NCI-H2081 (cell line): ENCODE measurements at places on chromosomes 16 and 17.

DNA sequence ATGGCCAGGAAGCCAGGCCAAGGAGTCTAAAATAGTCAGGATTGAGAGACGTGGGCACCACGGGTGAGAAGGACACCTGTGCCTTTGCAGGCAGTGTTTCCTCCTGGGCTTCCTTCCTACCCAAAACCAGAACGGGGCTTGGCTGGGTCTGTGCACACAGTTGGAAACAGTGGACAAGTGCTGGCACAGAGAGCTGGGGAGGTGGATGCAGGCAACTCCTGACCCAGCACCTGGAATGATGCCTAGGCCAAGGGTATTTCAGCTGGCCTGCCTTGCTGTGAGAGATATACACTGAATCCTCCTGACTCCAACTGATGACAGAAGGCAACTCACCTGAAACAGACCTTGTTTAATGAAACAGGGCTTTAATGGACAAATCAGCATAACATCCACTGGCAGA is 186.2 kb downstream of the SLC39A11 start:
- no peak for DNase-seq

- peak; percentile 43 for DNase-seq
Measured at GRCh38 chr16:88437367-88437964, 15.6 kb upstream of the ZFPM1 start.

DNA sequence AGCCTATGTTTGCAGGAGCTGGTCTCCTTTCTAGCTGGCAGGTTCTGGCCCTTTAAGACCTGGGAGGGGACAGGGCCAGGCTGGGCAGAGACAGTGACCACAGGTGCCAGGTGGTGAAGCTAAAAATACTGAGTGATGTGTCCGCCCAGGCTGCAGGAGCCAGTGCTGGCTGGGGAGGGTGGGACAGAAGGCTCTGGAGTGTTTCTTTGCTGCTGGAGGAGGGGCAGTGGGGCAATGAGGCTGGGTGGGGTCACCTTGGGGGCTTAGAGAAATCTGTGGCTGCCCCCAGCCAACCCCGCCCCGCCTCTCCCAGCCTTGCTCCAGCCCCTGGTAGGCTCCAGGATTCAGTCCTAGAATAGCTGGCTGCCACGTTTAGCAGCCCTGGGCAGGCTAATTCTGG is 30.4 kb upstream of the SBK1 start:
- DNase-seq = no peak

DNA sequence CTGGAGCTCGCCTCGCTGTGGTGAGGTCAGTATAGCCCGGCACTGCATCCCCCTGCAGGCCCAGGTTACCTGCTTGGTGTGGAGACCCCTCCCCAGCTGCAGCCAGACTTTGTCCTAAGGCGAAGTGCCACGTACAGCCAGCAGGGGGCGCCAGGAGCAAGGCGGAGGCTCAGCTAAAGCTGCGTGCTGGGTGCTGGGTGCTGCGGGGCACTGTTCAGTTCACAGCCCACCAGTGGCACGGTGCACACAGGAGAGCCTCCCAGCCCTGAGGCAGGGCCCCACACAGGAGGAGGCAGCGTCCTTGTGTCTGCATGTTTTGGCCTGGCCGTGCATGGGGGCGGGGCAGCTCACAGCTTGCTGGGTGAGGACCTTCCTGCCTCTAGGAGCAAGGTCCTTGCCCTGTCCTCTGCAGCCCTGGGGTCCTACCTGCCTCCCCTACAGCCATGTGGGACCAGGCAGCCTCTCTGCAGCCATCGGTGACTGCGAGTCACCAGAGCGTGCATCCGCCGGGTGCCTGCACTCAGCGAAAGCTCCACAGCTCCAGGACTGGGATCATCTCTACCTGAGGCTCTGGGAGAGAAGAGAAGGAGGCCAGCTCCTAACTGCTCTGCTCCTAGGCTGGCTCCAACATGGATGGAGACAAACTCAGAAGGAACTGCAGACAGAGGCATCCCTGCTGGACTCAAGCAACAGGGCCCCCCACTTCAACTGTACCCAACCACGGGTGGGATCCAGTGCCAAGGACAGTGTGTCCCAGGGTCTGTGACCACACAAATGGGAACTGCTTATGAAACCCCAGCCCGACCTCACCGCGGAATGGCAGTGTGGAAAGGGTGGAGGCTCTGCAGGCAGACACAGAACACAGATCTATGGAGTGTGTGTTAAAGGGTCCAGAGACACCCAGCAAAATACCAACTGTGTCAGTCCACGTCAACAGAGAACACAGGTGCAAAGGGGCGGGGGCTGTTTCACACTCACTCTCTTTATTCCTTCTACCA is 19.0 kb downstream of the SLC7A5 start:
- DNase-seq = peak; percentile 30

GRCh38 chr17:55210292-55210691 is 54.5 kb upstream of the HLF start:
- peak; percentile 5 for DNase-seq

DNA sequence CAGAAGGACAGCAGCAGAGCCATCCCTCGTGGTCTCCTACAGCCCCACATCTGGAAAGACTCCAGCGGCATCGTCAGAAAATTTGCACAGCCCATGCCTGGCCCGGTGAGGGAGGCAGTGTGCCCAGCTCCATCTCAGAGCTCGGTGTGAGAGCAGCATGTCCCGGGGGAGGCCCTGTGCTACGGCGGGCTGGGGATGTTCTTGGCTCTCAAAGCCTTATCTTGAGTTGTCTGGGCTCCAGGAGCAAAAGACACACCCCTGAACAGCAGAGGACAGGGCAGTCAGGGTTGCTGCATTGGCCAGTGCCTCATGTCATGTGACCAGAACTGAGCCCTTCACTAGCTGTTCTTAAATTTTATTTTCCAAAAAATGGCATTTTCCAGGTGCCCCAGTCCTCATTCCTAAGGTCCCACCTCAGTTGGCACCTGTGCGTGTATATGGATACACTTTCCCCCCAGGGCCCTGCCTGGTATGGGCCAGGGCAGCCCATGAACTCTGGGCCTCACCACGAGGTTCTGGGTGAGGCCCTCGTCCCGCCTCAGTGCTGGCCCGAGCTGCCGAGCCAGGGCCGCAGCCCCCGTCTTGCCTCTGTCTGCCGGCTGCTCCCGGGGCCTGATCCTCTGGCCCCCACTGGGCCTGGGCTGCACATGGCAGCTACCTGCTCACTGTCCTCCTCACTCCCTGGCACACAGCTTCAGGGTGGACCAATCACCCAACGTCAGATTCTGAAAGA is 3.0 kb downstream of the NUDT16L1 start:
- no peak for DNase-seq

DNA sequence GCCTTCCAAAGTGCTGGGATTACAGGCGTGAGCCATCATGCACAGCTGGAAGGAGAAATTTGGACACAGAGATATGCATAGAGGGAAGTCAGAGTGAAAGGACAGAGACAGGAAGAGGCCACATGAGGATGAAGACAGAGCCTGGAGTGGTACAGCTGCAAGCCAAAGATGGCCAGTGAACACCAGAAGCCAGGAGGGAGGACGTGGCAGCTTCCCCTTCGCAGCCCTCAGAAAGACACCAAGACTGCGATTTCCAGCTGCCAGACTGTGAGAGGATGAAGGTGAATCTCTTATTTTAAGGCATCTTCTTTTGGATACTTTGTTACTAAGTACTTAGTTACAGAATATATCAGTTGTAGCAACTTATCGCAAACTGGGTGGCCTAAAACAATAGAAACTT is 60.5 kb upstream of the PLCG2 start:
- no peak for DNase-seq

DNA sequence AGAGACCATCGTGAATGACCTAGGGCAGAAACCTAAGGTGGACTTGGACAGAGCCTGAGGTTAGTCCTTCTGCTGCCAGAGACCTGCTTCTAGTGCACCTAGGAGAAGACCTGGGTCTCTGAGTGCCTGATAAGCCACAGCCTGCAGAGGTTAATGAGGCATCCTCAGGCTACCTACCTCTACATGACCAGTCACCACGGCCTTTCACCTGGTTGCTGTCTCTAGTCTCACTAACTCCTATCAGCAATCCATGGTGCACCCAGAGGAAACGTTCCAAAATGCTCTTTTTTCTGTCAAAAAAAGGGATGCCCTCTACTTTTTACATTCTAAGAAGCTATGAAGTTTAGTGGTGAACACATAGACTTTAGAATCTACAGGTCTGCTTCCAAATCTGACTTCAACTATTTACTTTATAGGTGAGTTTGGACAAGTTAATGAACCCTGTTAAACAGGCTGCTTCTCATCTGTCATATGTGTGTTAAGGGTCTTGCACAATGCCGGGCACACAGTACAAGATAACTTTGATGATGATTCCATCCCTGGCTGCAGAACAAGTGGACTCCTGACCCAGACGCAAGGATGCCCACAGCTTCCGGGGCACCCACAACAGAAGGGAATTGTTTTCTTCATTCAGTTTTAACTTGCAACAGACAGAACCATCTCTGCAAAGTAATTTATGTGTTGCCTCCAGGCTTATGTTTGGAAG is 469.9 kb upstream of the CDH5 start:
- no peak for DNase-seq

- no peak for DNase-seq
Measured at GRCh38 chr17:64066716-64067115, 46.3 kb upstream of the ICAM2 start.

- peak; percentile 60 for DNase-seq
Measured at GRCh38 chr16:67673712-67674580, 7.3 kb downstream of the C16orf86 start.

DNA sequence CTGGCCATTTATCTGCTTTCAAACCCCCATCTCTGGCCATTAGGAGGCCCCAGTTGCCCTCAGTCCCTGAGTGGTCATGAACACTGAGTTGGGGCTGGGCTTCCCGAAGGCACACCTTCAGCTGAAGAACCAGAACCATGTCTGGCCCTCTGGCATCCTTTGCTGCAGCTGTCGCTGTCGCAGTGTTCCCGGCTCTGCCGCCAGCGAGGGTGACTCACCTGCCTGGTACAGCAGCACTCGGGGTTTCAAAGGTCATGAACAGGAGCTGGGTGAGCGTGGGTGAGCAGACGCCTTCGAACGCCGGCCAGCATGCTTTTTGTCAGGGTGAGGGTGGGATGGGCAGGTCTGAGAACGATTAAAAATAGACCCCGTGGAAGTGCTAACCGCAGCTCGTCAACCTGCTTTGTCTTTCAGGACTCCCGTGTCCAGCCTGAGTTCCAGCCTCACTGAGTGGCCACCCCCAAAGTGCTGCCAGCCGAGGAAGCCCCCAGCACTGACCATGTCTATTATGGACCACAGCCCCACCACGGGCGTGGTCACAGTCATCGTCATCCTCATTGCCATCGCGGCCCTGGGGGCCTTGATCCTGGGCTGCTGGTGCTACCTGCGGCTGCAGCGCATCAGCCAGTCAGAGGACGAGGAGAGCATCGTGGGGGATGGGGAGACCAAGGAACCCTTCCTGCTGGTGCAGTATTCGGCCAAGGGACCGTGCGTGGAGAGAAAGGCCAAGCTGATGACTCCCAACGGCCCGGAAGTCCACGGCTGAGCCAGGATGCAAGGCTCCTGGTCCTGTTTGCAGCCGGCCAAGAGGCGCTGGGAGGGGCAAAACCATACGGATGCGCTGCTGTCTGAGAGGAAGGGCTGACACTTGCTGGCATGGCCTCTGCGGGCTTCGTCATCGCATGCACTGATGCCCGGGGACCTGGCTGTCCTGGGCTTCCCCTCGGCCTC is 7.6 kb downstream of the SNN start:
- no peak for DNase-seq

- DNase-seq = no peak
Measured at GRCh38 chr17:21036361-21036881, 6.4 kb downstream of the USP22 start.

- no peak for DNase-seq
Measured at GRCh38 chr16:67653789-67654402, 6.2 kb downstream of the ACD start.
